Muscle of leg (tissue), 16 donors: ENCODE measurements at places on chromosomes 5 and 9. TPM values are rescaled to one million over a fixed set of nuclear protein-coding genes. Genes with fewer than 3 reads are reported as not detected.

DNA sequence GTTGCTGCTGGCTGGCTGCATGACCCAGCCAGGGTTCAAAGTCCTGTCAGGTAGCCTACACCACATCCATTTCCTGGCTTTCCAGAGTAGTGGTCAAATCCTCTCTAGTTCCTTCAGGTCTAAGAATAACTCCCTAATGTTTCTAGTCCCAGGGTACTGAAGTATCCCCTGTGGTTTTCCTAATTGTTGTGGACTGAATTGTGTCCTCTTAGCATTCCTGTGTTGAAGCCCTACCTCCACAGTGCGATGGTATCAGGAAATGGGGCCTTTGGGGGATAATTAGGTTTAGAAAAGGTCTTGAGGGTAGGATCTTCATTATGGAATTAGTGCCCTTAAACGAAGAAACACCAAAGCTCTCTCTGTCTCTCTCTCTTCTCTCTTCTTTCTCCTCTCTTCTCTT lies 191.8 kb upstream of the CCNG1 start:
- DNase-seq, result no peak

LCN12 gene
- 1.5 TPM for polyA plus RNA-seq

RASGEF1C gene
- 4.1 TPM for polyA plus RNA-seq

SPATA6L gene
- 0.87 TPM for polyA plus RNA-seq

SPOCK1 gene
- 6.0 TPM for polyA plus RNA-seq

DNA sequence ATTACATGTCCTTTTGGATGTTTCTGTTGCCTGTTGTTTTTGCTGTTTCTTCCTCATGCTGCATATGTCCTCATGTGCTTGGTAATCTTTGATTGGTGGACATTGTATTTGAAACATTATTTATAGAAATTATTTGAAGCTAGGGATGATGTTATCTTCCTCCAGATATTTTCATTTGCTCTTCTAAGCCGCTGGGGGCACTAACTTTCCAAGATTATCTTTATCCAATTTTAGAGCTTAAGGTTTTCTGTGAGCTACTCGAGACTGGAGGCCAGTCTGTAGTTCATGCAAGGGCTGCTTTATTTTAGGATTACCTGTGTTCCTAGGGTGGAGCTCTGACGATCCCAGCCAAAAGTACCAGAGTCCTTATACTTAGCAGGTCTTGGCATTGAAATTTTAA lies 40.9 kb downstream of the STX17 start:
- DNase-seq, result no peak

GABRA6 gene
- polyA plus RNA-seq, result not detected

DNA sequence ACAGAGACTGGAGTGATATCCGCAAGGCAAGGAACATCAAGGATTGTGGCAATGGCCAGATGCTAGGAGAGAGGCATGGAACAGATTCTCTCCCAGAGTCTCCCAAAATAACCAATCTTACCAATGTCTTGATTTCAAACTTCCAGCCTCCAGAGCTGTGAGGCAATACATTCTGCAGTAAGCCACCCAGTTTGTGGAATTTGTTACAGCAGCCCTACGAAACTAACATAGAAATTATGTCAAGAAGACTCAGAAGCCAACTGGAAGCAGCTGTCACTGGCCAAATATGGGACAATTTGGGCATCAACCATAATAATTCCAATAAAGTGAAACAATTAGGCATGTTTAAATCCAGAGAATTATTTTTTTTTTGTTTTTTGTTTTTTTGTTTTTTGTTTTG lies 271.1 kb downstream of the NDUFS4 start:
- no peak for DNase-seq

- DNase-seq, result no peak
Observed at GRCh38 chr9:134035041-134036039, 10.1 kb downstream of the BRD3OS start.

- no peak for DNase-seq
Observed at GRCh38 chr5:19531374-19531952, 456.5 kb downstream of the CDH18 start.

DNA sequence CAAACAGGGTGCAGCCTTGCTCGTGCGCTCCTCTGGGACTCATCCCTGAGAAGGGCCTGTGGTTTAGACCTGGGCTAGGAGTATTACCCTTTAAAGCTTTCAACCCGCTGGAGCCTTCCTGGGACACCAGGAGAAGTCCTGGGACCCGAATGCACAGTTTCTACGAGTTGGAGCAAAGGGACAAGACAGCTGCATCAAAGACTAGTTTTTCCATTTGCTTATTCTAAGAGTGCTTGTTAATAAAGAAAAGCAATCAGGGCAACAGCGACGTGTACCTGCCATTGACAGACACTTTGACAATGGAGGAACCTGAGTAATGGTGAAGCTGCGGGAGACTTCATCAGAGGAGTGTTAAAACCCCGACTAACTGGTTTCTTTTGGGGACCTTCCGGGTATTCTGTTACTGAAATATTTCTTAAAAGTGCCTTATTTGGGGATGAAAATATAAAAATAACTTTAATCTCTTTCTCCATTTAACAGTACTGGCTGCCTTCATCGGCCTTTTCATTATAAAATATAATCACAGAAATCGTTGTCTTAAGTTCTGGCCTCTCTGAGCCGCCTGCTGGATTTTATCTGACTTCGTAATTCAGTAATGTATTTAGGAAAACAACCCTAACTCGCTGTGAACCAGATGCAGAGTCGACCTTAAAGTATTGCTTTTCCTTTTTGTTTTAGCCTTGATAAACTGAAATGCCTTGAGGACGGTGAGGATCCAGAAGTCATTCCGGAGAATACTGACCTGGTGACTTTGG lies 732 bp downstream of the SNAPC3 start:
- DNase-seq, result peak; percentile 49

GRCh38 chr9:133892193-133892920 lies 99.8 kb downstream of the VAV2 start:
- DNase-seq, result no peak
